ENCODE measurements at places on chromosomes 7 and 10. TPM values are rescaled to one million over a fixed set of nuclear protein-coding genes. Genes with fewer than 3 reads are reported as not detected.

DNA sequence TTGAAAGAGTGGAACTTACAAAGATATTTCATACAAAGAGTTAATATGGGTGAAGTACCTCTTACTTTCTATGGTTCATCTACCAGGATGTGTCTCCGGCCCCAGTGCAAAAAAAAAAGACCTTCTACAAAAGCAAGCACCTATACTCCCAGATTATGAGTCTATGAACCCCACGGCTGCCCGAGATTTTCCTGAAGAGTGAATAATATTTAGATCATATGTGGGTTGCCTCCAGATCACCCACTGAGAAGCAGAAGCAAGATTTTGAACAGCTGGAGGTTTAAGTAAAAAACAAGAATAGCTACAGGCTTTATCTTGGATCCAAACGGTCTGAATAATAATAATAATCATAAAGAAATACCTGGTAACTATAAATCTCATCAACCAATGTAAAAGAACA lies 207.7 kb downstream of the SKAP2 start:
- H3K27me3 ChIP-seq: peaks cover 4% of the 10 kb centered on the region
- DNase-seq: no peak
- no peaks in the 10 kb centered on the region for H3K36me3 ChIP-seq

- H3K4me3 ChIP-seq: no peak overlapping the region
- H3K4me1 ChIP-seq: no peaks in the 10 kb centered on the region
- DNase-seq: no peak
- peaks cover 16% of the 10 kb centered on the region for H3K27me3 ChIP-seq
- H3K27ac ChIP-seq: no peak overlapping the region
Observed at GRCh38 chr7:127287133-127287532, 34.4 kb upstream of the GRM8 start.

- no peaks in the 10 kb centered on the region for H3K4me1 ChIP-seq
- H3K36me3 ChIP-seq: no peaks in the 10 kb centered on the region
- no peaks in the 10 kb centered on the region for H3K27me3 ChIP-seq
- no peak overlapping the region for H3K4me3 ChIP-seq
Observed at GRCh38 chr7:140534743-140535142, 55.4 kb upstream of the MKRN1 start.

GRCh38 chr10:129882291-129883010 lies 81.6 kb downstream of the EBF3 start:
- no peak overlapping the region for H3K27ac ChIP-seq
- no peaks in the 10 kb centered on the region for H3K36me3 ChIP-seq
- H3K4me1 ChIP-seq: no peaks in the 10 kb centered on the region
- H3K27me3 ChIP-seq: no peaks in the 10 kb centered on the region
- DNase-seq: no peak

GRCh38 chr7:76069238-76069638 lies 21.3 kb downstream of the MDH2 start:
- peaks cover 26% of the 10 kb centered on the region for H3K36me3 ChIP-seq
- no peaks in the 10 kb centered on the region for H3K4me1 ChIP-seq
- no peak overlapping the region for H3K4me3 ChIP-seq
- DNase-seq: no peak
- H3K27ac ChIP-seq: no peak overlapping the region
- no peaks in the 10 kb centered on the region for H3K27me3 ChIP-seq

DNA sequence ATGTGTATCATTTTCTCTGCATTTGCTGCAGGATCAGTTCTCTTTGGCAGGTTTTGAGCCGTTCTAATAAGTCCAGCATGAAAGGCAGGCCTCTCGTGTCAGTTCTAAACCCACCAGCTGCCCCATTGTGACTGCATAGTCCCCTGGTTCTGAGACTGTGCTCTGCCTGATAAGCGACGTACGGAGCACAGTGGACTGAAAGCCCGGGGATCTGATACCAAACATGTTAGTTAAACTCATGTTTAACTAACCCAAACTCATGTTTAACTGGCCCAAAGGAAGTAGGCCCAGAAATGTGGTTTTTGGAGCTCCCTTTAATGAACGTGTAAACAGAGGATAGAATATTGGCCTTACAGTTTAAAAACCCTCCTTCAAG lies 98.0 kb upstream of the PDCD4 start:
- H3K4me1 ChIP-seq: peaks cover 3% of the 10 kb centered on the region
- no peak overlapping the region for H3K27ac ChIP-seq
- no peaks in the 10 kb centered on the region for H3K27me3 ChIP-seq
- no peak overlapping the region for H3K4me3 ChIP-seq

DNA sequence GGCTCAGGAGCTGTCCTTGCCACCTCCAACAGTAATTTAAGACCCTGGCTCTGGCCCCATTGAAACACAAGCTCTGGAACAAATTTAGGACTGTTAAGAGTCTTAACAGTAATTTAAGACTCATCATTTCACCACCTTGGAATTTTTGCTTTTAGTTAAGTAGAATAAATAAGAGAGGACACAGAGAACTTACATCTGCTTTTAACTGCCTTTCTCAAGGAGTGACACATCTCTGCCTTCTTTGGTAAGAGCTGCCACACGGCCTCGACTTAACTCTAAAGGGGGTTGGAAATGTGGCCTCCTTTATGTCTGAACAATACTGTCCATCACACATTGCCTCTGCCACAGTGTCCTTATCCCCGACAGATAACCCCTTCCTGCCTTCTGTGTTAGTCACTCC lies 77.9 kb downstream of the HERPUD2 start:
- H3K27me3 ChIP-seq: no peaks in the 10 kb centered on the region
- H3K4me1 ChIP-seq: no peaks in the 10 kb centered on the region
- H3K36me3 ChIP-seq: no peaks in the 10 kb centered on the region

Gene KIF20B
- total RNA-seq: 17.1 TPM

Gene SLC26A5
- not detected for total RNA-seq

Gene DDX56
- 126 TPM for total RNA-seq

All from CD4-positive, alpha-beta T cell (primary cell).